Mammary microvascular endothelial cell (primary cell): ENCODE measurements at places on chromosomes 3 and 15. TPM values are rescaled to one million over a fixed set of nuclear protein-coding genes. Genes with fewer than 3 reads are reported as not detected.

The TMEM266 gene
- total RNA-seq, result not detected in 2 replicates

The PCSK6 gene
- 4.3 and 6.0 TPM in 2 replicates for total RNA-seq

The GPR62 gene
- total RNA-seq, result 0.20 TPM in 1 of 2 replicates, not detected in the other

The ADAMTS7 gene
- total RNA-seq, result 15.2 and 17.3 TPM in 2 replicates

The DZIP1L gene
- 4.9 and 7.0 TPM in 2 replicates for total RNA-seq

The TMEM39A gene
- total RNA-seq, result 22.3 and 22.9 TPM in 2 replicates

The BCHE gene
- total RNA-seq, result 0.39 and 1.2 TPM in 2 replicates

The CCK gene
- total RNA-seq, result not detected in 2 replicates
